Stimulated activated naive CD8-positive, alpha-beta T cell treated with anti-CD3 and anti-CD28 coated beads, Interleukin-15, amount 100 ng/mL, for 72 hours (primary cell): ENCODE measurements at places on chromosomes 5 and 9.

- DNase-seq = no peak
Measured at GRCh38 chr9:136854113-136854841, 2.1 kb downstream of the MAMDC4 start.

- no peak for DNase-seq
Measured at GRCh38 chr9:76571288-76571687, 112.3 kb downstream of the GCNT1 start.

DNA sequence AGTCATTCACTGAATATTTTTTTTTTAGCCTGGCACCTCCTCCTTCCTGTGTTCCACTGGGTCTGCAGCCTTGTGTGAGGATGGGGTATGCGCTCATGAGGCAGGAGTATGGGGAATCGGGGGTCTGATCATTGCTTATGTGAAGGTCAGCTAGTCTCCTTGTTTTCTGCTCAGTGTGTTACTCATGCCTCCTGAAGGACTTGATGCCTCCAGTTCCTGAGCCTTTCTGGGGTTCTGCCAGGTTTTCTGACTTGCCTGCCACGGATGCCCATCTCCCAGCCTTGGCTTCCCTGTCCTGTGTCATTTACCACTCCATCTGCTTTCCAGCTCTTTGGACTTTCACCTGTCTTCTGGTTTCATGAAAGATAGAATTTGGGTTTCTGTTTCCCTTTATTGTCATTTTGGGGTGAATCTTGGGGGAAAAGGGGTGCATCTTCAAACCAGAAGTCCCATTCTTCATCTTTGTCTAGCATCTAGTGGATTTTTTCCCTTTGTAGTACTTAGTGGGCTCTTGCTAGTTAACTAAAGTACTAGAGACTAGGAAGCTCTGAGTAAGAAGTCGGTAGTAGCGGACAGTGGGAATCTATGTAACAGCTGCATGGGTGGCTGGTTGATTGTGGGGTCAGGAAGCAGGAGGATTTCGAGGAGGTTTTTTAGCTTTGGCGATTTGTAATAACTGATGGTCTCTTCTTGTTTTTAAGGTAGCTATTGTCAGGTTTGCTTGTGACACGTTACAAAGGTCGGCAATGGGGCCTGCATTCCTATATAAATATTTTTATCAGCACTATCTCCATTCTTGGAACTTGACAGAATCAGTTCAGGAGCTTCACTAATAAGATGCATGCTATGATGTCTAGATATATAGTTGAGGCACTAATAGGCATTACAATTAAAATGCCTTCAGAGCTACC, 8.2 kb downstream of the OTULIN start:
- no peak for DNase-seq

- DNase-seq = no peak
Measured at GRCh38 chr5:141617682-141618029, 1.1 kb downstream of the DIAPH1 start.
